ENCODE measurements at places on chromosomes 6 and 20. TPM values are rescaled to one million over a fixed set of nuclear protein-coding genes. Genes with fewer than 3 reads are reported as not detected.

The SNX5 gene
- 138 TPM for total RNA-seq

The BPIFB1 gene
- not detected for total RNA-seq

The GPR6 gene
- total RNA-seq = not detected

The PTPRT gene
- total RNA-seq = 1.9 TPM

The FERMT1 gene
- 11.1 TPM for total RNA-seq

The PPP1R10 gene
- total RNA-seq = 18.2 TPM

GRCh38 chr6:156662025-156662445, 115.1 kb upstream of the ARID1B start:
- DNase-seq = no peak

- DNase-seq = no peak
Observed at GRCh38 chr20:64160526-64161355, 3.5 kb upstream of the MYT1 start.

GRCh38 chr6:3269281-3269975, 10.7 kb downstream of the PSMG4 start:
- no peak for DNase-seq

DNA sequence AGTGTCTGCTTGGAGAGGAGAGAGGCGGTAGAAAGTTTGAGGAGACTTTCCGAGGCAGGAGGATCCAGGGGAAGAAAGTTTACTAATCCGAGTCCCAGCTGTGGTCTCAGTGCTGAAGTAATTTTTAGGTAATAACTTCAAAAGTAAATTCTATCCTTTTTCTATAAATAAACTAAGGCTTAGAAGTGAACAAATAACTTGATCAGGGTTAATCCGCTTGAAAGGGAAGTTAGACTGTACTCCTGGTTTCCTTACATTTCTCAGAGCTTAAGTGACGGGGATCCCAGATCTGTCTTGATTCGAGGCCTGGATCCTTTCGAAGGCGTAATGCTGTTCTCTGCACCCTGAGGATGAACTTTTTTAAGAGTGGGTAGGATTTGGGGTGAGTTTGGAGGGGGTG, 2.6 kb downstream of the STK35 start:
- DNase-seq = no peak

GRCh38 chr20:11849270-11849915, 68.3 kb upstream of the BTBD3 start:
- DNase-seq = no peak

- no peak for DNase-seq
Observed at GRCh38 chr20:2890742-2891141, 17.5 kb downstream of the PTPRA start.

DNA sequence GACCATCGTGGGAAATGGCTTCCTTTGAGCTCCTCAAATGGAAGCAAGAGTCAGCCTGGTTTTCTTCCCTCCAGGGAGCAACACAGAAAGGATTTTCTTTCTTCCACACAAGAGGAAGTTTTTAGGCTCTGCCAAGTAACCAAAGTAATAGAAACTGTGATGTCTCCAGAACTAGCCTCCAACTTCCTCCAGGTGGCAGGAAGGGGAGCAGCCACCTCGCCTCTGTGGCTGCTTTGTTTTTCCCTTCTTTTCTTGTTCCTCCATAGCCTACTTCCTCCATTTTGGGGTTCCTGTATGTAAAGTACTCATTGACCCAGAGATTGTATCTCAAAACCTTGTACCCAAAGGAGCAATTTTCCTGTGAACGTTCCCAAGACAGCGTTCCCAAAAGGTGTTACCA, 32.7 kb upstream of the CCR6 start:
- no peak for DNase-seq

DNA sequence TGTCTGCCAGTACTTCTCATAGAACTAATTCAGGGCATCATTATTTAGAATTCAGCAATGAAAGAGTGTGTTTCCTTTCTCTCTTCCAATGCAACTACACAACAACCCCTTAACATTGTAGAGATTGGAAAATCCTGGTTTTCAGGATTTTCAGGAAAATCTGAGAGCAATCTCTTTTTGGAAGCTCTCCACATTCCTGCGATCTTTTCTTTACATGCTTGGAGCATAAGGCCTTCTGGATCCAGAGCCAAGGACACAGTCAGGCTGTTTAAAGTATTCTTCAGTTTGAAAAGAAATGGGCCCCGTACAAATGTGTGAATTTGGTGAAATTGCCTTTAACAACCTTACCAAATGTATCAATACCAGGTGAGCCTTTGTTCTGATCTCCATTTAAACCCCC, 469.7 kb downstream of the PKHD1 start:
- DNase-seq = no peak

DNA sequence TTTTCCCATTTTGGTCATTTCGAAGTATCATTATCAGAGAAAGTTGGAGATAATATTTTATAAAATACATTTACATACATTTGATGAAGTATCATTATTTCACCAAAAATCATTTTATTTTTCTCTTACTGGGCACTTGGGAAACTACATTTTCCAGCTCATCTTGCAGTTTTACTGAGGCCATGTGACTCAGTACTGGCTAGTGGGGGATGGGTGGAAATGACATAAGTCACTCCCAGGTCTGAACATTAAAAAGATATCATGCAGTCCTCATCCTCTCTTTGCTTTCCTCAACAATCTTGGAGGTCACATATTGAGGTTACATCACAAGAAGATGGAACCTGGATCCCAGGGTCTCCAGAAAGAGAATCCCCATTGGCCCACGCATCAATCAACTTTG, 84.1 kb downstream of the CD24 start:
- DNase-seq = no peak

GRCh38 chr20:12591949-12592470, 416.8 kb upstream of the SPTLC3 start:
- DNase-seq = no peak

DNA sequence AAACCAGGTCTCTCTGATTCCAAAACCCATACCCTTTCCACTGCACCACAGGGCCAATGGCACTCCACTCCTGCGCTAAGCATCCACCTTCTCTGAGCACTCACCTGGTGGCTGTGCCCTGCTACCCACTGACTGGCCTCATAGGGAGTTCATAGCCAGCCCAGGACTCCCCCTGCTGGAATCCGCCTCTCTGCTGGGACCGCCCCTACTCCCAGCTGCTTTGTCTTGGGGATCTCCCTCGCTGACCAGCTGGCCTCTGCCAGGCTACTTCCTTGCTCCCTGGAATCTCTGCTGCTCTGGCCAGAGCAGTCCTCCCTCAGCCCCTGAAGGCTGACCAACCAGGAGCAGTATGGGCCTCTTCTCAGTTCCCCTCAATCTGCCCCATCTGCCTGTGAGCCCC, 129.7 kb downstream of the FAXC start:
- DNase-seq = no peak

DNA sequence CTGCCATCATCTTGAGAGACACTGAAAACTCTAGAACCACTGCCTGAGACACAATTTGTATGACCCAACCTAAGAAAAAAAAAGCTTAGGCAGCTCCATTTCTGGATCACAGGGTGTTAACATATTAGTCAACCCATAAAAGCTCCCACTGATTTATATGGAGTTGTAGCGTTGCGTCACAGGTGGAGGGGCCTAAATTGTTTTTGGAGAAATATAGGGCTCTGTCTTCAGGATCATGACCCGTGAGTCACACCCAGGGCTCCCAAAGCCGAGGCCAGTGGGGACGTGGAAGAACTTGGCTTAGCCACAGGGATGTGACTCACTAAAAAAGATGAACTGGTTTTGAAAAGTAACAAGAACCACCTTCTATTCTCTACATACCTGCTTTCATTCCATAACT, 116.5 kb upstream of the BMP2 start:
- DNase-seq = no peak

GRCh38 chr6:89554106-89554505, 84.4 kb downstream of the LYRM2 start:
- no peak for DNase-seq

DNA sequence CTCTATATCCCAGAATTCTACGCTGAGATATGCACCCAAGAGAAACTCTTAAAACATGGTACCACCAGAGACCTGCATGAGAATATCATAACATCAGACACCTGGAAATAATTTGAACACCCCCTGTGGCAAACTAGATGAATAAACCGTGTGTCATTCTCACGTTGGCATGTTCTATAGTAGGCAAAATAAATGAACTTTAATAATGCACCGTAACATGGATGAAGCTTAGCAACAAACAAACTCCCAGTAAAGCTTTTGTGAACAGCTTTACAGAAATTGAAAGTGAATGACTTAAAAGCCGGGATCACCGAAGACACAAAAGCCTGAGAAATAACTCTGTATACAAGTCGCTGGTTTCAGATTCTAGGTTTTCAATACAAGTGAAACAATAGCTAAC, 1166.8 kb upstream of the CITED2 start:
- no peak for DNase-seq

DNA sequence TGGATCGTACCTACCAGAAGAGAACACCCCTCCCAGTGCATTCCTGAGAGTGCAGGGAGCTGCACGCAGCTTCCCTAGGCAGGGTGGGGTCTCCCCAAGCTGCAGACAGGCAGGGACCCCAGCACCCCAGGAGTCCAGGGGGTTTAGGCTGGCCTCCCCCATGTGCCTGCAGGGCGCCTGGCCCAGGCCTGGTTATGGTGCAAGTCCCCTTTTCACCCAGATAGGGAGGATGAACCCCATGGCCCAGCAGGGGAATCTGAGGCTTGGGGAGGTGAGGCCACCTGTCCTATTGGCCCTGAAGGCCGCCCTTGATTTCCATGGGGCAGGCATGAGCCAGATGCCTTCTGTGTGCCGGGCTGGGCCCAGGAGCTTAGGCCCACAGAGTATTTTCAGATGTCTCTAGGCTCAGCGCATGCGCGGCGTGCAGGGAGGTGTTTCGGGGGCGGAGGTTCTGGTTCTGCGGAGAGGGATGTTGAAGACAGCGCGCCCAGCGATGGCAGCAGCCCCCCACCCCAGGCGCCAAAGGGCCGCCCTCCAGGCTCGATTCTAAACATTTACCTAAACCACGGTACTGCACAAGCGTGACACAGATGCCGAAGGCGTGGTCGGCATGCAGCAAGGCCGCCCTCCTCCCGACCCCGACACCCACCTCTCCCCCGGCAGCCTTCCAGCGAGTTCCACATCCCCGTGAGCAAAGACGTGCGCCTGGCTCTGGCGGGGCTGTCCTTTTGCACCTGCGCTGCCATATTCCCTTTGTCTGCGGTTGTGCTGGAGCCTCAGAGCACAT, 29.4 kb downstream of the COL20A1 start:
- DNase-seq = no peak

Measured in urinary bladder (tissue), 4 donors.